ENCODE measurements at places on chromosomes 12 and 14.
A peak's percentile ranks its signal among the peaks of the same experiment; 100 is the strongest.

DNA sequence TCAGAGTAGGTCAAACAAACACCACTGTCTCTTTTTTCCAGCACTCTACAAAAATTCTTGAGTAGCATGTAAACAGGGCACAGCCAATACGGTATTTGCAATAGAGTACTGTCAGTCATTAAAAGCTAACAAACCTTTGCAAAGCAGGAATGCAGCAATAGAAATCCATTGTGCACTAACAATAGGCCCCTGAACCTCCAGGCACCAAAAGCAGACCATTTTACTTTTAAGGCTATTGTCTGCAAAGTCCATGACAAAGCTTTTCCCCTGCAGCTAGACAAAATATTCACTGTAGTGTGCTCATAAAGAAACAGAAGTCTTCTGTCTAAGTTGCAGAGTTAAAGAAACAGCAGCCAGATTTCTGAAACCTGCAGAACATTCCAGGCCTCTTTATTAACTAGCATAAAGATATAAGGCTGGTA, 191.9 kb downstream of the SOX5 start:
- no peak for DNase-seq

DNA sequence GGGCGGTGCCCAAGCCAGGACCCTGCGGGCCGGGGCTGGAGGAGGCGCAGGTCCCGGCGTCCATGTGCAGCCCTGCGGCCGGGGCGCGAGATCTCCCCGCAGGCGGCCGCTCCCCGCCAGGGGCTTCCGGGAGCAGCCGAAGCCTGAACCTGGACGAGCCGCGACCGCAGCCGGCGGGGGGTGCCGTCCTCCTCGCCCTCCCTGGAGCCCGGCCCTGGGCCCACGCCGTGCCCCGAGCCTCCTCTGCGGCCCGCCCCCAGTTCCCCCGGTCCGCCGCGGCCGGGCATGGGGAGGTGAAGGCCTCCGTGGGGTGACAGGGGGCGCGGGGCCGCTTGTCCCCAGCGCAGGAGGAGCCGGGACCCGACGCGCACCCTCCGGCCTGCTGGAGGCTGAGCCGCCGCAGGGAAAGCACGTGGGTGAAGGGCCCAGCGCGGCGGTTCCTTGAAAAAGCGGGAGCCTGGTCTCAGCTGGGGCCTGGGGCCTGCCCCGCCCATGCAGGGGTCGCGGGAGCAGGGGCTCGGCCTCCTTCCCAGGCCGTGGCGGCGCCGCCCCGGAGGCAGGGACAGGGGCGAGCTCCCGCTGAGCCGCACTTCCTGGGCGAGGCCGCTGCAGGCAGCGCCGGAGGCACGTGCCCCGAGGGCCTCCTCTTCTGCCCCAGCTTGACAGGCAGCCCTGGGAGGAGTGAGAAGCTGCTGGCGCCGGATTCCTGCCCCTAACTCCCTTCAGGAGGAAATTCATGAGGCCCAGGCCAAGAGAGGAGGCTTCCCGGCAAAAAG, 55.6 kb upstream of the PPP2R5C start:
- no peak for DNase-seq

DNA sequence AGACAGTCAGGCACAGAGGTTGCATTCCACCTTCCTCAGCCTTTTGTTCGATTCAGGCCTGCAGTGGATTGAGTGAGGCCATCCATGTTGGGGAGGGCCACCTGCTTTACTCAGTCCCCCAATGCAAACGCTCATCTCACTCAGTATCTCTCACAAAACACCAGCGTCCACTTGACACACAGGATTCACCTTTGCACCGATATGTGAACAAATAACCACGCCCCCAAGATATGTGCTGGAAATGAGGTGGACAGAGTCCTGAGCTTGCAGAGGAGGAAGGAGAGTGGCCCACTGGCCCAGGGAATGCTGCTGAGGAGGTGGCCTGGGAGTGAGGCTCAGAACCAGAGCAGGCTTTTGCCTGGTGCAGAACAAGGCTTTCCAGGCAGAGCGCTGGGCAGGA, 60.7 kb downstream of the DNAH10 start:
- no peak for DNase-seq

- no peak for DNase-seq
Observed at GRCh38 chr14:64640839-64641238, 63.4 kb upstream of the PLEKHG3 start.

DNA sequence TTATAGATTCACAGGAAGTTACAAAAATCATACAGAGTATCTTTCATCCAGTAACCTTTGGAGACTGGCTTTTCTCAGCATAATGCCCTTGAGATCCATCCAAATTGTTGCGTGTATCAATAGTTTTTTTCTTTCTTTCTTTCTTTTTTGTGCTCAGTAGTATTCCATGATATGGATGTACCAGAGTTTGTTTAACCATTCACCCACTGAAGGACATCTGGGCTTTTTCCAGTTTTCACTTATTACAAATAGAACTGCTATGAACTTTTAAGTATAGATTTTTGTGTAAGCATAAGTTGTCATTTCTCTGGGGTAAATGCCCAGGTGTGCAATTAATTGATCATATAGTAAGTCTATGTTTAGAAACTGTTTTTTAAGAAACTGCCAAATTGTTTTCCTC, 79.4 kb downstream of the FBXL14 start:
- DNase-seq, result no peak

DNA sequence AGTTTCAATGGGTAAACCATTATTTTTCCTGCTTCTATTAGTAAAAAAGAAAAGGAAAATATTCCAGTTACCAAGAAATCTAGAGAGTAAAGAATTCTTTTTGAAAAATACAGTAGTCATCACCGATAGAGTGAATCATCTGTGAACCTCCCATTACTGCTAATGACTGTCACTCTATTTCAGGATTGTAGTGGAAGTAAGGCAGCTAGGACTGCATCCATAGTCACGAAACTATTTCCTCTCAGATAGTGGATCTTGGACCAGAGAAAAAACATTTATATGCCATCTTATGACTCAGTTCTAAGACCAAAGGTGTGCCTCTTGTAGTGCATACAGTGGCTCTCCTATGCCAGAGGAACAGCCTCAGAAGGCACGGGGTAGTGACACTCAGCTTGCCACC, 173.9 kb upstream of the PLEKHA5 start:
- peak; percentile 4 for DNase-seq

DNA sequence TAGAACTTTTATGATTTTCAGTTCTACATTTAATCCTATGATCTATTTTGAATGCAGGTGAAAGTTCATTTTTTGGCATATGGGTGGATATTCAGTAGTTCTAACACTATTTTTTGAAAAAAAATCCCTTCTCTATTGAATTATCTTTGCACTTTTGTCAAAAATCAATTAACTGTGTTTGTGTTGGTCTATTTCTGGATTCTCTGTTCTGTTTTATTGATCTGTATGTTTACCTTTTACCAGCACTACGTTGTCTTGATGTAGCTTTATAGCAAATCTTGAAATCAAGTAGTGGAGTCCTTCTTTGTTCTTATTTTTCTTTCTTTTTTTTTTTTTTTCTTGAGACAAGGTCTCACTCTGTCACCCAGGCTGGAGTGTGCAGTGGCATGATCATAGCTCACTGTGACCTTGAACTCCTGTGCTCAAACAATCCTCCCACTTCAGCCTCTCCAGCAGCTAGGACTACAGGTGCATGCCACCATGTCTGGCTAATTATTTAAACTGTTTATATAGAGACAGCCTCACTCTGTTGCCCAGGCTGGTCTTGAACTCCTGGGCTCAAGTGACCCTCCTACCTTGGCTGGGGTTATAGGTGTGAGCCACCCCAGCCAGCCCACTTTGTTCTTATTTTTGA, 31.9 kb downstream of the SLC39A9 start:
- DNase-seq, result no peak

GRCh38 chr12:55719371-55719770, 822 bp upstream of the RDH5 start:
- no peak for DNase-seq

GRCh38 chr12:132550014-132550802, 60.2 kb downstream of the LRCOL1 start:
- DNase-seq, result no peak

DNA sequence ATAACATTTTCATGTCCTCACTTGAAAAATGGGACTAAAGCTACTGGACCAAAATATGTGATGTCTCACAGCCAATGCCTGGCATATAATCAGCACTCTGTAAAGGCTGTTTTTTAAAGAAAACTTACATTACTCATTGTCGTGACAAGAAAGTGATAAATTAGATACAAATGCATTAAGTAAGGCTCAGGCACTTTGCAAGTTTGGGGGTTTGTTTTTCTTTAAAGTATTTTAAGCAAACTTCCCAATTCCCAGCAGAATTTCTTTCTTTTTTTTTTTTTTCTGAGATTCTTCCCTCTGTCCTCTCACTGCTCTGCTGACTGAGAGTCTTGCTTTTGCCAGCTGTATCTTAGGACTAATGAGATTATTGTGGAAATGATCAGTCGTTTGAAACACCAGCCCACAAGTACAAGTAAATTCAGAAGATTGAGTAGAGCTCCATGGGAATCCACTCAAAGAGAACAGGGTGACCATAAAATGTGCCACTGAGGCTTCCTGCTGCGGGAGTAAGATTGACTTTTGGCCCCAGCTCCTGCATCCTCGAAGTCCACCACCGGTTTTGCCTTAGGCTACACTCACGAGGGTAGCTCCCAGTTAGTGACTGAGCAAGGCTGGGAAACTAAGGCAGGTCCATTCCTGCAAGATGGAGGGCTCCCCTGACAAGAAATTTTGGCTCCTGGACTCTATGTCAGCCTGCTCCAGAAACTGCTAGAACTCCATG, 82.8 kb downstream of the TMTC1 start:
- DNase-seq, result no peak

DNA sequence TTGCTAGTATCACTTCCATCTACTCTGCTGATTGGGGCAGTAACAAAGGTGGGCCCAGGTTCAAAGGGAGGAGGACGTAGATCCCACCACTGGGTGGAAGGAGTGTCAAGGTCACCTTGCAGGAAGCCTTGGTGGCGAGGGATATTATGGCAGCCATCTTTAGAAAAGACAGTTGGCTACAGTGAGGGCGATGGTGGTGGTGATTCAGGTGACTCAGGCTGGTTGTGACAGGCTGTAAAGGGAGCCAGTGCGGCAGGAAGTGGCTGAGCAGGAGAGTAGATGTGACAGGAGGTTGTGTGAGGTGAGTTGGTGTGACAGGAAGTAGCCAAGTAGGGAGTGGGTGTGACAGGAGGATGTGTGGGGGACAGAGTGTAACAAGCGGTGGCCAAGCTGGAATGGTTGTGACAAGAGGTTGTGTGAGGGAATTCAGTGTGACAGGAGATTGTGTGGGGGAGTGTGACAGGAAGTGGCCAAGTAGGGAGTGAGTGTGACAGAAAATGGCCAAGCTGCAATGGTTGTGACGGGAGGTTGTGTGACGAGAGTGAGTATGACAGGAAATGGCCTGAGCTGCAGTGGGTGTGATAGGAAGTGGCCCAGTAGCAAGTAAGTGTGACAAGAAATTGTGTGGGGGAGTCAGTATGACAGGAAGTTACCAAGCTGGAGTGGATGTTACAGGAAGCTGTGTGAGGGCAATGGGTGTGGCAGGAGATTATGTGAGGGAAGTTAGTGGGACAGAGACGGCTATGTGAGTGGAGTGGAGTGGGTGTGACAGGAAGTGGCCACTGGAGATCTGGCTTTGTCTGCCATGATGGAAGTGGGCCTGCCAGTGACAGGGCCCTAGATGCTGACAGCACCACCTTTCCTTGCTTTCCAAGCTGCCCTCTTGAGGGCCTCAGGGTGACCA, 136.5 kb upstream of the MYL2 start:
- no peak for DNase-seq

GRCh38 chr14:85041618-85042017, 488.3 kb upstream of the FLRT2 start:
- no peak for DNase-seq

GRCh38 chr14:101412739-101413138, 148.6 kb upstream of the DIO3 start:
- DNase-seq, result no peak

DNA sequence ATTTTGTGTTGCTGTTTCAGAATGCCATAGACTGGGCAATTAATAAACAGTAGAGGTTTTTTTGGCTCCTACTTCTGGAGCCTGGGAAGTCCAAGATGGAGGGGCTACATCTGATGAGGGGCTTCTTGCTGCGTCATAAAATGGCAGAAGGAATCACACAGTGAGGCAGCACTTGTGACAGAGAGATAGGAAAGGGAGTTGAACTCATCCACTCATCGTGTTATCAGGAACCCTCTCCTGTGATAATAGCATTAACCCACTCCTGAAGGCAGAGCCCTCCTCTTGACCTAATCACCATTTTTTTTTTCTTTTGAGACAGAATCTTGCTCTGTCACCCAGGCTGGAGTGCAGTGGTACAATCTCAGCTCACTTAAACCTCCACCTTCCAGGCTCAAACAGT, 9.7 kb downstream of the TDG start:
- DNase-seq, result no peak

- no peak for DNase-seq
Observed at GRCh38 chr12:120628919-120629318, 11.5 kb upstream of the CABP1 start.

- DNase-seq, result no peak
Observed at GRCh38 chr12:121632069-121632970, 6.0 kb downstream of the ORAI1 start.

- DNase-seq, result no peak
Observed at GRCh38 chr12:101642115-101643067, 47.6 kb downstream of the MYBPC1 start.
